ENCODE measurements at places on chromosomes 6 and 20.
A peak's percentile ranks its signal among the peaks of the same experiment; 100 is the strongest.

GRCh38 chr6:34143884-34144580 lies 1.9 kb downstream of the GRM4 start:
- DNase-seq, result peak; percentile 54

DNA sequence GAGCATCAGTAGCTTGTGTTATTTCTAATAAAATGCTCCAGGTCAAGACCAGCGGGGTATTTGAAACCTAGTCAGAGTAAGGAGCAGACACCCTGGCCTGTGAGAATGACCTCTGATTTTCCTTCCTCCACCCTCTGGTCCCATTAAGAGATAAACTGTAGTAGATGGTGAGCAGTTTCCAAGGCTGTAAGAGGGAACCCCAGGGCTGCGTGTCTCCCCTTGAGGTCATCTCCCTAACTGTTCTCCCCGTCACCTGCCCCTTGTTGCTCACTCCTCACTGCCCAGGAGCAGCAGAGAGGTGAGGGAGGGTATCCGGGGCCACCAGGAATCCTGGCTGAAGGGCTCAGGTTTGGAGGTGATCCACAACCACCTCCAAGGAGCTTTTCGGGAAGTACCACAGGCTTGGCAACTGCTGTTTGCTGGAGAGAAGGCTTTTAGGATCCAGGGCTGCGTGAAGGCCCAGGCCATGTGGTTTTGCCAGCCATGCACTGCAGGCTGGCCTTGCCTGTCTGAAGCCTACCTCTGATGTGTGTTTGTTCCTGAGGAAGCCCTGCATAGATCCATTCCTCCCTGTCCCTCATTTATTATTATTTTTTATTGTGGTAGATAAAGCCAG lies 62.5 kb downstream of the RREB1 start:
- no peak for DNase-seq

DNA sequence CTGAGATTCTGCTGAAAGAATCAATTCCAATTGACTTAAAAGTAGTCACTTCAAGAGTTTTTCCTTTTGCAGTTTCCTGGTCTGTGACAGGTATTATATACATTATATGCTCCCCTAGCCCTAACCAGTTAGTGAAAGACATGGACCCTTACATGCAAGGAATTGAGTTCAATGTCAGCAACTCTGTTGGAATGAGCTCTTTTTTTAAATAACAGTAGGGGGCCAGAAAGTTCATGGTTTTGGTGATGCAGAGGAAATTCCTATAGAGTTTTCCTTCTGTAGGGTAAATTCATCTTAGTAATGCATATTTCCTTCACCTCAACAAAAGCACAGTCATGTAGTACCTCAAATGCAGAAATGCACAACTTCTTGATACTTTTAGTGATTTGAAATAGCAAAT lies 172.2 kb downstream of the KIF6 start:
- DNase-seq, result no peak

- DNase-seq, result no peak
These were observed 74.6 kb upstream of the BHLHE23 start for GRCh38 chr20:63081351-63081750.

- no peak for DNase-seq
These were observed 24.1 kb upstream of the PI16 start for GRCh38 chr6:36930483-36930882.

DNA sequence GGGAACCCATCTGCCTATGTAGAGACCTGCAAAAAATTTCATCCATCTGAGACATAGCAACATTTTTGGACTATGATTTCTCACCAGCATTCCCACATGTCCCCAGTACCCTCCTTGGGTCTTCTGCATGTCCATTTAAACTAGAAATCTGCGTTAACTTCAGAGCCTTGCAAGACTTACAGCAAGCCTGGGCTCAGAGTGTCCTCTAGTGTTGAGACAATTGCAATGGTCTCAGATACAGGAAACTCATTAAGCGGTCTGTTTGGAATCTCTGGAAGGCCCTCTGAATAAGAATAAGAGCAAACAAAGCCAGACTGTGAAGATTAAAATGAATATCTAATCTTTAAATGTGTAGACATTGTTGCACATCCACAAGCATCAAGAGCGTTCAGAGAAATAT lies 20.5 kb upstream of the PI3 start:
- DNase-seq, result no peak

- DNase-seq, result no peak
These were observed 67.4 kb upstream of the FABP7 start for GRCh38 chr6:122712093-122712447.

DNA sequence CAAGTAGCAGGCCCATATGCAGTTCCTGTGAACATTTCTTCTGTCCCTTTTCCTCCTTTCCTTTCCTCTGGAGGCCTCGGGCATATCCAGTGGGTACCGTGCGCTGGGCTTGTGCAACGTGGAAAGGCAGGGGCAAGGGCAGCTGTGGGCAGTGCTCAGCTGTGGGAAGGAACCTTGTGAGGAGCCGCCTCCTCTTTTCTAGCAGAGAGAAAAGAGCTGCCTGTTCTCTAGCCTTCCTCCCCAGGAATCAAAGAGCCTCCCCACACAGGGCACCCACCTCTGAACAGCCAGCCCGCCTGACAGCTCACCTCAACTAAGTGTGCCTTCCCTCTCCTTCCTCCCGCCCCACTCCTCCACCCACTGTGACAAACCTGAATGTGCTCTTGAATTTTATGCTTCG lies 143.3 kb upstream of the HDDC2 start:
- DNase-seq, result no peak
